Femur (tissue), 1 donor: ENCODE measurements at places on chromosomes 3 and 15.

DNA sequence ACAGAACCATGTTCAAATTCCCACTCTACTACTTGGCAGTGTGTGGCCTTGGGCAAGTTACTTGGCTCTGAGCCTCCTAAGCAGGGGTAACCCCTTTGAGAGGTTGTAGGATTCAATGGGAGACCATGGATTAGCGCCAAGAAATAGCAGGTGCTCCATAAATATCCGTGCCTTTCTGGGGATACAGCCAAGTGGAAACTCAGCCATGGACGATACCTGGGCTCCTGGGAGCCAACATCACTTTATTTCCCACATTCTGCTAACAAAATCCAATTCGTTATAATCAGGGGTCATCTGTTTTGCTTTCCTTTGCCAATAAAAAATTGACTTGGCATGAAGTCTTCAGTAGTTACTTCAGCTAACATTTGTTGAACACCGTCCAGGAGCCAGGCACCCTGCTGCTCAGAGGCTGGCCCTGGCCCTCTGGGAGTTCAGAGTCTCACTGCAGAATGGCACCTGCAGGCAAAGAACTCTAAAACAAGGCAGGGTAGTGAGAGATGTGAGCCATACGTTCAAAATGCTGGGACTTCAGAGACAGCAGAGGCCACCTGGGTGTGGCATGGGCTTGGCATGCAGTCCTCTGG lies 42.3 kb downstream of the ZDHHC19 start:
- DNase-seq, result no peak

GRCh38 chr15:71658827-71659729 lies 151.3 kb upstream of the NR2E3 start:
- DNase-seq, result no peak

- DNase-seq, result peak; percentile 81
Observed at GRCh38 chr3:63912768-63913588, 795 bp upstream of the SCAANT1 start.

GRCh38 chr3:53230041-53230621 lies 25.7 kb downstream of the TKT start:
- DNase-seq, result no peak

DNA sequence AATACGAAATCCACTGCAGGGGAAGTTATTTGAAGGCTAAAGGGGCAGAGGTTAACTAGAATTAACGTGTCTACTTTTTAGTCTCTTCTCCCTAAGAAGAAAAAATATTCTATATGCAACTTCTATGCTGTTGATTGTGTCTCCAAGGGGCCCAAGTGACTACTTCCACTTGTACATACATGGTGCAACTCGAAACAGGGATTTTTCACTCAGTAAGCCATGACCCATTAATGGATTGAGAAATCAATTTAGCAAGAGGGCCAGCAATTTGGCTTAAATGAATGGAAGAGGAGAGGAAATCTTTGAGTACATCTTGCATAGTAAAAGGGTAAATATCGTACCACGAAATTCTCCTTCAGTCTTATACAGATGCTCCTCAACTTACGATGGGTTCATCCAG lies 151.1 kb upstream of the HES1 start:
- DNase-seq, result no peak

DNA sequence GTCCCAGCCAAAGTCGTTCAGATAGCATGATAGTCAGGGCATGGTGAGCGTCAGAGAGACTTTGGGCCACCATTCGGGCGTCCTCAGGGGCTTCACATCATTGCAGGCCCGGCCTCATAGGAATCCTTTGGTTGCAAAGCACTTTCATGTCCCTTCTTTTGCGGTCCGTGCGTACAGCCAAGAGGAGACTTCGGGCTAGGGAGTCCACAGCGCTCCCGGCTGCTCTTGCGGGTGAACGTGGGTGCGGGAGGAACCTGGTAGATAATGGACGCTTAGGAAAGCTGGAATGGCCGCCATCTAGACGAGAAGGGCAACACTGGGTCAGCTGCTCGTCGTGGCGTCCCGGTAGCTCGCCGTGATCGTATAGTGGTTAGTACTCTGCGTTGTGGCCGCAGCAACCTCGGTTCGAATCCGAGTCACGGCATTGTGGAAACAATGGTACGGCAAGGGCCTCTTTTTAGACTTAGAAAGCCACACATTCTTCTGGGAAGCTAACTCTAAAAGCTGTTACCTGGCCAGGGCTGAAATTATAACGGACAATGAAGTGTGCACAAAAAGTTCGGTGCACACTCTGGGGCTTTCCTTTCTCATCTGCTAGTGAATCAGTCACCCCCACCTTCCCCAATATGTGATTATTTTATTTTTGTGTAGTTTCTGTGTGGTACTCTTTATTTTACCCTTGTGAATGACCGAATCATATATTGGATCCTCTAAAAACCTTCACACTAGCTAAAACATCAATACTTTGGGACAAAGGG lies 13.2 kb upstream of the SHF start:
- DNase-seq, result peak; percentile 93

DNA sequence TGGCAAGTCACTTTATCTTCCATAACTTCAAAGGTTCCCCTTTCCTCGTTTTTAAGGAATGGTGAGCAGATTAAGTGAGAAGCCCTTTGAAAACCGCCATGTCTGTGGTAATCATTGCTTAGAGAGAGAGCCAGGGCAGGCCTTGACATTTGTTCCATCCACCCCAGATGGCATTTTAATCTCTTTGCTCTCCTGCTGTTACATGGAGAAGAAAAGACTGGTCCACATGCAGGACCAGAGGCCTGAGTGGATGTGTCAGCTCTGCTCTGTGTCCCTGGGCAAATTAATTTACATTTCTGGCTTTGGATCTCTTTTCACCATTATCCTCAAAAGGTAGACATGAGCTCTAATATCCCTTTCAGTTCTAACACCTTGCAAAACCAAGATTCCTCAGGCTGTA lies 157.3 kb upstream of the LPP start:
- DNase-seq, result no peak

- DNase-seq, result no peak
Observed at GRCh38 chr3:53550005-53550620, 55.7 kb downstream of the CACNA1D start.

DNA sequence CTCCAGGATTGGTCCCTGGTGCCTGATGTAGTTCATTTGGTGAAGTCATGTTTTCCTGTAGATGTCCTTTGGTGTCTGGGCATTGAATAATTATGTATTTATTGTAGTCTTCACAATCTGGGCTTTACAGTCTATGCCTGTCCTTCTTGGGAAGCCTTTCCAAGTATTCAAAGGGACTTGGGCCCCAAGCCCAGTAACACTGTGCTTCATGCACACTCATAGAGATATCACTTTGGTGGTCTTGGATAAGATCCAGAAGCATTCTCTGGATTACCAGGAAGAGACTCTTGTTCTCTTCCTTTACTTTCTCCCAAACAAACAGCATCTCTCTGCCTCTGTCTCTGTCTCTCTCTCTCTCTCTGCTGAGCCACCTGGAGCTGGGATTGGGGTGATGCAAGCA lies 281.1 kb upstream of the GOLGA6L4 start:
- no peak for DNase-seq

DNA sequence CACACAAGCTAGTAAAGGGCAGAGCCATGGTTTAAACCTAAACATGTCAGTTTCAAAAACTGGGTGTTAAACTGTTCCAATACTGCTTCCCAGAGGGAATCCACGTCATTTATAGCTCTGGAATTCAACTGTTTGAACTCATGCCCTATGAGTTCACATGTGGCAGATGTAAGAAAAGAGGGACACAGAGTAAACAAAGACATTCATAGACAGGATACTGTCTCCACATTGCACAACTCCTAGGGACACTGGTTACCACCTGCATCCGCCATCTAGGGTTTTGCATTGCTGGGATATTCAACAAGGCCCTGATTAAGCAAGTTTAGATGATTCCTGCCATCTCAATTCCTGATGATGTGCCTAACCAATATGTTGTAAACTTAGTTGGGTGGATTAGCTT lies 134.1 kb upstream of the COL8A1 start:
- DNase-seq, result no peak

DNA sequence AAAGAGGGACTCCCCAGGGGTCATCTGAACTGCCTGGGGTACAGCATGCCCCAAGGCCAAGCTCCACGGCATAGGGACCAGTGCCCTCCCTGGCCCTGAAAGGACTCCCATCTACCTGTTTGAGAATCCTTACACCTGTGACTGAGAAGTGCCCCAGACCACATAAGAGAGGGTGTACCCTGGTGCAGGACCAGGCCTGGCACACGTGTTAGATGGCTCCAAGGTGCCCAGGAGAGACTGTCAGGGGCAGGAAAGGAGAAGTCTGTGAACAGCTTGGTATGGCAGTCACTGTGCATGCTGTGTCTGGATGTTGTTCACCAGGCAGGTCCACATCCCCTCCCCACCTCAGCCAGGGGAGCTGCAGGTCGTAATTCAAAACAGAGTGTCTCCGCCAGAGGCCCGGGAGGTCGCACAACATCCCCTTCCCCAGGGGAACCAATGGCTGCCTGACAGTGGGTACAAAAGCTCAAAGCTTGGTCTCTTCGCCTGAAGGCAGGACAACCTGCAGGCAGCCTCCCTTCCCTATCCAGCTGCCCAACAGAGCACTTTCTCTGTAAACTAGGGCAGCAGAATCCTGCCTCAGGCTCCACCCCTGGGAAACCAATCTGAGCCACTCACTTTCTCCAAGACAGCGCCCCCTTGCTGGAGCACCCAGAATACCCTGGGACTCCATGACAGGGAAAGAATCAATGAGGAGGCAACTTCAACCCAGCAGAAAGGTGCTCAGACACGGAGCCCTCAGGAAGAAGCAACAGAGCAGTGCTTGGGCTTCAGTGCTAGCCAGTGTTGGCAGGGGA lies 3.9 kb downstream of the NUP210 start:
- DNase-seq, result no peak

- no peak for DNase-seq
Observed at GRCh38 chr15:69402816-69403215, 11.3 kb upstream of the KIF23 start.

DNA sequence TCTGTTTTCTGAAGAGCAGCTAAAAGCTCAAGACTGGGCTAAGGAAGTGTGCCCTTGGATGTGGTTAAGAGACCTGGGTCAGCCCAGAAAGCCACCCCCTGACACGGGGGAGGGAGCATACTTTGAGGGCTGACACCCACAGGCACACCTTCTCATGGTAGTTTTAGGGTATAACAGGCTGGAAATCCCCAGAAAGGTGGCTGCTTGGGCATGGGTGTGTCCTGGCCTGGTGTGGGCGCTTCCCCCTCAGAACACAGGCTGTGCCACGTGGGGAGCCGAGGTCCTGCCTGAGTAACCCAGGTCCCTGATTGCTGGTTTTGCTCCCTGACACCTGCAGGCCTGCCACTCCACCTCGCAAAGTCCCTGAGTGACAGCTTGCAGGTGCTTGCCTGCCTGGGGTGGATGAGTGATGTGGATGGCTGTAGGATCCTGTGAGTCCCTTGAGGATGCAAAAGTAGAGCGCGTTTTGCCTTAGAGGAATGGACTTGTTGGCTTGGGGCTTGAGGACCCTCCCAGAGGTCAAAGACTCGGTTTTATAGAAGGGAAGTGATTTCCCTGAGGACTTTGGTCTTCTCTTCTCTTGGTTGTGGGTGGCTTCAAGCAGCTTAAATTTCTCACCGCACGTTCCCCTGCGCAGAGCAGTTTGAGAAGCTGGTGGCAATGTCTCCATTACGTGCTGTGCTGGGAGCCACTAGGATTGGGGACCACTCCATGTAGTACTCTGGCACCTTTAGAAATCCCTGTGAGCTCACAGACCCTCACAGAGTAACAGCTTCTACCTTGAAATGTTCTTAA lies 94.4 kb downstream of the DNASE1L3 start:
- DNase-seq, result no peak

- DNase-seq, result no peak
Observed at GRCh38 chr3:13135811-13136321, 62.6 kb upstream of the IQSEC1 start.

GRCh38 chr3:20256144-20256543 lies 70.1 kb upstream of the SGO1 start:
- no peak for DNase-seq

DNA sequence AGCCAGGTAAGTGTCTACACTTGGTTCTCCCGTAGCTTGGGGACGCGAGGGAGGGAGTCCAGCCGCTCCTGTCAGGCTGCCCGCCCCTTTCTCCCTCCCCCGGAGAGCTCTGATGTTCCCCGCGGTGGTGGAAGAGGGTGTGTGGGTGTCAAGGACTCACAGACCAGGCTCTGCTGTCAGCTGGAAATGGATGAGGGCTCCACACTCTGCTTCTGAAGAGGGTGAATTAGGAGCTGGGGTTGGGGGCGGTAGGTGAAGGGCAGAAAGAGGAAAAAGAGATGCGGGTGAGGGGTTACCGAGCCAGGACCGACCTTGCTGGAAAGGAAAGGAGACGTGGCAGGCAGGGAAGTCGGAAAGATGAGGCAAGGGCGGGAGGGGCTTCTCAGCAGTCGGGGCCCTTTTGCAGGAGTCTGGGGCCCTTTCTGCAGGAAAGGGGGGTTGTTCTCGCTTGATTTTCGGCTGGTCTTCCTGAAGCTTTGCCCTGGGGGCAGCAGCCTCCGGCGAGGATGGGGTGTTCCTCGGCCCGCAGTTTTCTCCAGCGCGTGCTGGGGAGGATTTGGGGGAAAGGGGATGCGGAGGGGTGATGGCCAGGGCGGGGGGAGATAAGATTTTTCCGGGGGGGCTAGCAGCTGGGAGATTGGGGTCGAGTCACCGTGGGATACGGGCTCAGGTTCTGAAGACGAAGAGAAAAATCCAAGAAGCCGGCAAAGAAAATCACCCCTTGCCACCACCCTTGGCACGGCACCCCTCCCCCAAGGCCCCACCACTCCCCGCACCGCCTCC lies 602 bp upstream of the BAHD1 start:
- DNase-seq, result peak; percentile 62

GRCh38 chr3:186532598-186533072 lies 11.5 kb downstream of the CRYGS start:
- no peak for DNase-seq

DNA sequence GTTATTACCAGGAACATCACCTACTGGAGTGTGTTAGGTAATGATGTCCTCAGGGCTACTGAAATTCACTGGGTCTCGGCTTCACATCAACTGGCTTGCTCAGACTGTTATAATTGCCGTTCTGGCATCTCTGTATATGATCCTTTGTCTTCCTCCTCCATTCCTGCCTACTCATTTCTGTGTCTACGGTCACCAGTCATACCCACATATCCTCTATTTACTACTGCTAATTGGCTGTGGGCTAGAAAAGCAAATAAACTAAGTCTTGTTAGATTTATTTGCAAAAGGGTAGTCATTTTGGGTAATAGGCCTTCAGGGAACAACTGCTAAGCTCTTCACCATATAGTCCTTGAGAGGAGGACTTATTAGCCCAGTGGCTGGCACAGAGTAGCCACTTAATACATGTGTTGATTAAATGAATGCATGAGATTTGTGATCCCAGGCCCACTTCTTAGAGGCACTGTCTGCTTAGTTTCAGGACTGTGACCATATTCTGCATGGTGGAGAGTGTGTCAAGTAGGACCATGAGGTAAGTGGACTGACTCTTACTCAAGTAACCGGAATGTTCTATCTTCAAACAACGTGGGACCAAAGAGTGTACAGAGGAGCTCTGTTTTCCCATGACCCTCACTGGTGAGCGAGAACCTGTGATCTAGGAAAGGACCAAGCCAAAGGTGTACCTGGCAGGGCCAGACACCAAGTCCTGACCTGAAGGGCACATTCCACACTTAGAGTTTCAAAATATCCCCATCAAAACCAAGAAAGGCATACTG lies 13.2 kb downstream of the ZDHHC3 start:
- no peak for DNase-seq
